ENCODE measurements at places on chromosomes 7 and 10.

DNA sequence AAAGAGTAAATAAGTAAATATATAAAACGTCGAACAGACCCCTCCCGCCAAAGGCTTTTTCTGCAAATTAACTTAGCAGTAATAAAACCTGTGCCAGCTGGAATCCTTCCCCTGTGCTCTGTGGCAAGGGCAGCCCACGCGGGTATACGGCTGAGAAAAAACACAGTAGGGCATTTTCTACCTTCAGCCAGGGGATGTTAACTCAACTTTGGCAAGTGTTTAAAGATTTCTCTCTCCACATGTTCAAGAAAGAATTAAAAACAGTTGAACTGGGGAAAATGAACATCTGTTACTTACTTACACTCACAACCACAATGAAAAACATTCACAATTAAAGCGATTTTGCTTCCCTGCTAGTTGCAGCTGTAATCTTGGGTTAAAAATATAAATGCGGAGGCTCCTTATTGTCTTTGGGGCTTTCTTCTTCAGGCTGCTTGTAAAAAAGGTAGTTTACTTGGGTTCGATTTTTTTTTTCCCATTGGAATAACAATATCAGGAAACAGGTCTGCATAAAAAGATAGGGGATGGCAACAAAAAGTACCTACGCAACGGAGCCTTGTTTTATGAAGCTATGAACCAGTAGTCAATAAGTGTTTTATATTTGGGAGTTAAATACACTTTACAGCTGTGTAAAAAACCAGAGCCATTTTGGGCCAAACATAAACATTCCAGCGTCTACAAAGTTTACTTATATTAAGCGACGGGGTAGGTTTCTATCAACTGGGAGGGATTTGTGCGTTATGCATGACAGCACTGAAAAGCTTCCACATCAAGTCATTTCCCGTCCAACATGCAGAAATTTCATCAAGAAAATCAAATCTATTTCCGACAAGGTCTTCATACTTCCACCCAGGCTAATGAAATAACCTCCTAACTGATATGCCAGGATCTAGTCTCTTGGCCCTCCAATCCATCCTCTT, 132.7 kb downstream of the TAX1BP1 start:
- DNase-seq = no peak

GRCh38 chr7:46781901-46782439, 799.9 kb downstream of the TNS3 start:
- DNase-seq = no peak

DNA sequence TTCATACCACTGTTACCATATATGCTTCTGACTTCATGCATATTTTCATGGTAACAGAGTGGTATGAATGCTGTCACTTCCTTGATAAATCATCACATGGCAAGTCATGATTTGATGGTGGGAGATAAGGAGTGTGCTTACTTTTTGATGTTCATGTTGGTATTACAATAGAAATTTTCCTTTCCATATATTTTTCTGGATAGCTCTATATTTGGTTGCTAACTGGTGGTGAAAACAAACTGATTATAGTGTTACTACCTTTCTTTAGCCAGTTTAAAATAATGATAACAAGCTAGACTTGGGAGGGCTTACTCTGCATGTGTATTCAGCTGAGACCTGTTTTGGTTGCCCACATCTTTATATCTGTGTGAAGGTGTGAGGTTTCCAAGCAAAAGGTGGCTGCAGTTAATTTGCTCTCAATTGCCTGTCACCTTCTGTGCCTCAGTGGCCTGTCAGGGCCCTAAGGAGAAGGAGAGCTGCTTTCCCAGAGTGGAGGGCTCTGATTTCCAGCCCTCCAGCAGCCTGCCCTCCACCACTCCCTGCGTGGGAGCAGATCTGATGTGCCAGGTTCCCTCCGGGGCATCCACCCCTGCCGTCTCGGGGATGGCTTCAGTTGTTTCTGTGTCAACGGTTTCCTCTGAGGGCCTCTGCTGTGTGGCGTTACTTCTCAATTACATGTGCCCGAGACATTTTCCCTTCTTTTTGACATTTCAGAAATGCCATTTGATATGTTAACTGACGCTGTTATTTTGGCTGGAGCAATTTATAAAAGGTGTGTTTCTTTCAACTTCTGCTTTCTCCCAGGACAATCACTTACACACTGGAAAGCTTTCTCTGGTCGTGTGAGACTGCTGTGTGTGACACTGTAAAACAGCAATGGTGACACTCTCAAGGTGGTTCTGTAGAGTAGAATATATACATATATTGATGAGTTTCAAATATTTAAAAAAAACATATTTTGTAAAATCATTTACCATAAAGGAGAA, 107.7 kb upstream of the KLF6 start:
- no peak for DNase-seq

GRCh38 chr10:28400681-28401080, 97.8 kb upstream of the MPP7 start:
- DNase-seq = no peak

- no peak for DNase-seq
These were observed 7.7 kb downstream of the SLC37A3 start for GRCh38 chr7:140390466-140391190.

GRCh38 chr7:35983626-35984025, 169.4 kb upstream of the EEPD1 start:
- DNase-seq = no peak

GRCh38 chr7:75743455-75743859, 4.7 kb upstream of the HIP1 start:
- no peak for DNase-seq

DNA sequence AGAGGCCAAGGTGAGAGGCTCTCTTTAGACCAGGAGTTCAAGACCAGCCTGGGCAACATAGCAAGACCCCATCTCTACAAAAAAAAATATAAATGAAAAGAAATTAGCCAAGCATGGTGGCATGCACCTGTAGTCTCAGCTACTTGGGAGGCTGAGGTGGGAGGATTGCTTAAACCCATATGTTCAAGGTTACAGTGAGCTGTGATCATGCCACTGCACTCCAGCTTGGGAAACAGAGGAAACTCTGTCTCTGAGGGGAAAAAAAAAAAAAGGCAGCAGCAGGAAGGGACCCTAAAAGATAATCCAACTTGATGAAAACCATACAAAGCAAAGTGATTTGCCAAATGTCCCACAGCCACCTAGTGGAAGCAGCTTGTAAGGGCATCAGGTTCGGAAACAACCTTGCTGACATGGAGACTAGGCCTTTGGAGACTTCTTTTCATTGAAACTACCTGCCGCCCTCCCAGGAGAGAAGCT, 15.6 kb upstream of the PBLD start:
- no peak for DNase-seq

GRCh38 chr7:145378197-145378596, 542.3 kb upstream of the TPK1 start:
- no peak for DNase-seq

GRCh38 chr10:133257489-133258065, 19.1 kb downstream of the ADAM8 start:
- no peak for DNase-seq

GRCh38 chr10:115001506-115002381, 63.7 kb downstream of the TRUB1 start:
- DNase-seq = no peak

GRCh38 chr10:48780341-48780740, 95.7 kb downstream of the WDFY4 start:
- DNase-seq = no peak

DNA sequence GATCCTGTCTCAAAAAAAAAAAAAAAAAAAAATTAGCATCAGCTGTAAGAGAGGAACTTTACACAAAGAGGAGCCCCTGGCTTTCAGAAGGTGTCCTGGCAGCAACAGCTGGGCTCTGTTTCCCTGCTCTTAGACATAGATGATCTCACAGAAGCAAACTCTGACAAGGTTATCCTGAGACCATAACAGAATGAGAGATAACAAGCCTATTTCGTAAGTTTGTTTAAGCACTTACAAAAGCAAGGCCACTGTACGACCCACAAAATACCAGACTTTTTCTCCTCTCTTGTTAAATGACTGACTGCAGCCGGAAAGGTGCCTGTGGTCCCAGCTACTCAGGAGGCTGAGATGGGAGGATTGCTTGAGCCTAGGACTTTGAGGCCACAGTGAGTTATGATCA, 33.3 kb upstream of the OTUD1 start:
- no peak for DNase-seq

DNA sequence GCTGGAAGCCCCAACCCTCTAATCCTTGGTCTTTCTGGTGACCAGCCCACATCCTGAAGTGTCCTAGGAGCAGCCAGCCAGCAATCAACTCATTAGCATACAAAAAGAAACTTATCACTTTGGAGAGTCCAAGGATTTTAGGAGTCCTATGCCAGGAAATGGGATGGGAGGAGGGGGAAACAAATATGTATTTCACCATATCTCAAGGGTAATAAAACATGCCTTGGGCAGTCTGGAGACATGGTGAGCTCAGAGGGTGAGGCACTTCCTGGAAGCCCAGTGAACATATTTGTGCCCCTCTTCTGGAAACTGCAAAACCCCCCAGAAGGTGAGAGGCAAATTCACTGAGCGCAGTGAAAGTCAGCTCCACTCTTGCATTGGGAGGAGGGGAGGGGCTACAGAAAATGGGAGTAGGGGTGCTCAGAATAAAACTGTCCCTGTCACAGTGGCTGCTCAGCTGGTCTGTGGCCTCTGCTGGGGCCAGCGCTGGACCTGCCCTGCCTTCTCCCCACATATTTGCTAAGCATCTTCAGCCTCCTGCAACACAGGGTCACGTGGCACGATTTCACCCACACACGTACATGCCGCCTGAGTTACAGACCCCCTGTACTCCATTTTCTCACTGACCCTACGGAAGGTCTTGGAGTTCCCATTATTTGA, 17.7 kb upstream of the ZMIZ1 start:
- no peak for DNase-seq

- DNase-seq = no peak
These were observed 151.6 kb downstream of the KIAA1217 start for GRCh38 chr10:24360282-24361127.

DNA sequence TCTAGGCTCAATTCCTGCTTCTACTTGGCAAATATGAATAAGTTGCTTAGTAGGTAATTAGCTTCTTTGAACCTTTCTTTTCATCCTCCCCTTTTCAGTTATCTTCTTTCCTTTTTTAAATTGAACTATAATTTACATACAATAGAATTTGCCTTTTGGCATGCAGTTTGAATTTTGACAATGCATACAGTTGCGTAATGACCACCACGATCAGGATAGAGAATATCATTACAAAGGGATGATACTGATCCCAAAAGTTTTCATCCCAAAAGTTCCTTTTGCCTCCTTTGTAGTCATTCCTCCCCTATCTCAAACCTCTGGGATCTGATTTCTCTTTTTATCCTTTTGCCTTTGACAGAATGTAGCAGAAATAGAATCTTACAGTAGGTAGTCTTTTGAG, 164.4 kb downstream of the NOC3L start:
- DNase-seq = no peak

DNA sequence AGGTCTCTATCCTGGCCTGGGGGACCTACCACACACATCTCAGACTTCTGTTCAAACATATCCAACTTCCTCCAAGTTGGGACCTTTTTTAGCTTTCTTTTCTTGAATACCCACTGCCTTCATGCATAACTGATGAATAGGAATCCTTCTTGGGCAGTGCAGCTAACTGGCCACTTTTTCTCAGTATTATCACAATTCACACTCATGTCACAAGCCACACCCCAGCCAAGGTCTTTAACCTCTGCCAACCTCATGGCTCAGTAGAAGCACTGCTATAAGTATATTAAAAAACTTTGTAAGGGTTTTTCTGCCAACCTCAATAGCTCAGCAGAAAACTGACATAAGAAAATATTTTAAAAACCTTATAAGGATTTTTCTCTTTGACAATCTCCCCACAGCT, 44.5 kb downstream of the HHEX start:
- no peak for DNase-seq

DNA sequence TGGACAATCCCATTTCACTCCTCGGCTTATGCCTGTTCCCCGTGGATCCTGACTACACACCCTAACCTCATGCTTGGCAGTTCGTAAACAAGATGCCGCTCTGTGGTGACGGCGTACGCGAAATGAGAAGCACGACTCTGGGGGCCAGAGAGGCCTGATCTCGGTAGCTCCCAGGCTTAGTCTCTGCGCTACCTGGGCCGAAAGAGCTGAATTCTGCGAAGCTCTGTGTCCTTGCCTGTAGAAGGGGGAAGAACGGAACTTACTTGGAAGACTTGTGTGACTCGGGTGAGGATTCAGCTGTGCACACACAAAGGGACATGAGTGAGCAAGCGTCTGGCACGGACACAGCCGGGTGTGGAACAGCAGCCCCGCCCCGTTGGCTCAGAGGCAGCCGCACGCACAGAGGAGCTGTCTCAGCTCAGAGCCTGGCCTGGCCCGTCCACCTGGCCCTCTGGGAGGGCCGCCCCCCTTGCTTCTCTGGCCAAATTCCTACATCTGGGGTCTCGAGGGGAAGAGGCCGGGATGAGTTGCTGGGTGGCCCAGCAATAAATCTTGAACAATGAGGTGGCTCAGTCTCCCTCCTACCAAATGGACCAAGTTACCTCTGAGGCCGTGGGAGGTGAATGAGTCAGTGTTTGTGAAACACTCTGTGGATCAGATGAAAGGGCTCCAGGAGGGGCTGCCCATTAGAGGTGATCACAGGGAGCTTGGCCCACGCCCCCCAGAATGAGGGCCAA, 83.8 kb downstream of the PDGFA start:
- no peak for DNase-seq

- DNase-seq = no peak
These were observed 864.8 kb upstream of the AUTS2 start for GRCh38 chr7:68733219-68734153.

DNA sequence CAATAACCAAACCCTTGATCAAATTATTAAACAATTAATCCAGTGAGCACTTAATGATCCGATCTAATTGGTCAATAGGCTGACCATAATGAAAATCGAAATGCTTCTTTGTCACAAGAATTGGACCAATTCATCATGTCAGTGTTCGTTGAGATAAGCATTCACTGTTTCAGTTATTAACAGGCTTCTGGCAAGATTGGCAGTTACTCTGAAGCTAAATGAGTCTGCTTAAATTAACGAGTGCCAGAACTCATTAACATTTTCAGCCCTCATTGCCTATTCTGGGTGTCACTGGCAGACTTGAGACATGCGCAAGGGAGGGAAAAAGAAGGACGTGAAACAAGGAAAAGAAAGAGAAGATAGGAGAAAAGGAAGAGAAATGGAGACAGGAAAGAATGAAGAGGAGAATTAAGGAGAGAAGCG, 30.7 kb upstream of the SLC26A3 start:
- DNase-seq = no peak

GRCh38 chr10:59179068-59179467, 2.6 kb downstream of the PHYHIPL start:
- DNase-seq = no peak

Data from stimulated activated CD8-positive, alpha-beta memory T cell treated with anti-CD3 and anti-CD28 coated beads, Interleukin-15, amount 100 ng/mL, for 24 hours (primary cell).